ENCODE measurements at places on chromosomes 12 and 14.
A peak's percentile ranks its signal among the peaks of the same experiment; 100 is the strongest.

DNA sequence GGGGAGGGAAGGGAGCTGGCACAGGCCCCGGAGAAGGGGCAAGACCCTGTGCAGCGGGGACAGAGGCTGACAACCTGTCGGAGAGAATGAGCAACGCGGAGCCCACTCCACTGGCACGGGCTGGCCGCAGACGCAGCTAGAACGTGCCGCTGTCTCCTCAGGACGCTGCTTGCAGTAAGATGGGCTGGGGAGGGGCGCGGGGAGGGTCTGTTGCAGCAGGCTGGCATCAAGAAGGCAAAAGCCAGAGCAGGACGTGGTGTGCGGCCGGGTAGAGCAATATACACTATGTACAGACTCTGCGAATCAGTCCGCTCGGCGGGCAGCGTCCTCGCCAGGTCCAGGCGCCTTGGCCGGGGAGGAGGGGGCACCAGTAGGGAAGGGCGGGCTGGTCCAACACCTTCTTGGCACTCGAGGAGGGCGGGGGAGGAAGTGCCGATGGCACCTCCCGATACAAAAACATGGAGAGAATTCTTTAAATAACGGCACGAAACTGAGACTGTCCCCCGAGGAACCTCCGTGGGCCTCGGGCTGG lies 19.8 kb downstream of the RAB35 start:
- DNase-seq, result no peak

GRCh38 chr14:68790644-68791077 lies 2.2 kb downstream of the ZFP36L1 start:
- peak; percentile 71 for DNase-seq

DNA sequence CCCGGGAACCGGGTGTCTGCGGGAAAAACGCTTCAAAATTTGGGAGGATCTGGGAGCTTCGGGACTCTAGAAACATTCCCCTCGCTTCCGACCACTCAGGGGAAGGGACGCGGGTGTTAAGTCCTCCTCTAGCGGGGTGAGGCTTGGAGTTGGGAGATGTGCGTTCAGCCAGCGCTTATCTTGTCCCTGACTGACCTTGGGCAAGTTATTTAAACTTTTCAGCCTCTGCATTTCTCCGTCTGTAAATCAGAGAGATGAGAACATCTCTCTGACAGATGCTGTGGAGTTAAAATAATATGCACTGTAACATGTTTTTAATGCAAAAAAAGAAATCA lies 76.9 kb upstream of the ANO4 start:
- no peak for DNase-seq

DNA sequence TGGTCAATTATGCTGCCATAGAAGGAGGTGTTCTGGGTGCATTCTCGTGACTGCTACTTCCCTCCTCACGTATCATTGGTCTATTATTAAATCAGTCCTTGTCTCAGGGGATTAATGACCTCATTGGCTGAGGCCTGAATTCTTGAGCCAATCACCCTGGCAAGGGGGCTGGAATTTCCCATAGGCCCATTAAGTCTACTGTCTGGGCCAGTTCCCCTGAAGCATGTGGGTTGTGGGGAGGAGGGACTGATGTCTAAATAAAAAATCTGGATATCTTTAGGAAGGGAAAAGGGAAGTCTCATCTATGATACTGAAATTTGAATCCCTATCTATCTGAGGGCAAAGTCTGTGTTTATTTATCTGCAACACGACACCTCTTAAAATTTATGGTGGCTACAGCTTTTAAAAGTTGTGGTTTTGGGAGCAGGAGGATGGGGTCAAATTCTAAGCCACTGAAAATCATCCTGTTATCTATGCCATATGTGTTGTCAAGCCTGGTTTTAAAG lies 71.9 kb downstream of the DYRK2 start:
- no peak for DNase-seq

Measured in spleen (tissue), 13 donors.